ENCODE measurements at places on chromosomes 7 and 10.
A peak's percentile ranks its signal among the peaks of the same experiment; 100 is the strongest.

DNA sequence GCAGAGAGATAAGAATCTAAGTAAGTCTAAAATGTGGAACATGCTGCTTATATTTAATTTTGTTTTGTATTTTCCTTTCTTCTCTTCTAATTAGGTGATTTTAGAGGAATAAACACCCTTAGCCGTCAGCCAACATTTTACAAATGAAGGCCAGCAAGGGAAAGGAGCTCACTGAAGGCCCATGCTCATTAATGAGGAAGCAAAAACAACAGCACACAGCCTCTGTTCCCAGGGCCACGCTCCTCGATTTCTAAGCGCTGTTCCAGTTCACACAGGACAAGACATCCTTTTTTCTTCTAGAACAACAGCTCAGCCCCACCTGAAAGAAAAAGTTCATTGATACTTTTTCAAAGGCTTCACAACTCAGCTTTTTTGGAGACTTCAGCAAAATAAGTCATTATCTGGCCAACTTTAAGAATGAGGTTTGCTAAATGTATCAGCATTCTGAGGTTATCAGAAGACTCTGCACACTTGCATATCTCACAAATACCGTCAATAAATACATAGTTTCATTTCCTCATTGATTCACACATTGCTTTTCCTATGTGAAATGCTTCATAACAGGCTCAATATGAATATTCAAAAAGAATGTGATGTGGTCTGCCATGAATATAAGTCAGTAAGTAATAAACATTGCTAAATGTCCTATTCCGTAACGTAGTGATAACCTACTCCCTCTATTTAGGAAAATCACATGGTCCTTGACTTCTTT, 34.8 kb upstream of the SFMBT2 start:
- no peak for DNase-seq

- no peak for DNase-seq
Observed at GRCh38 chr7:120431016-120431415, 158.0 kb downstream of the KCND2 start.

GRCh38 chr10:75018251-75018650, 93.2 kb upstream of the SAMD8 start:
- no peak for DNase-seq

DNA sequence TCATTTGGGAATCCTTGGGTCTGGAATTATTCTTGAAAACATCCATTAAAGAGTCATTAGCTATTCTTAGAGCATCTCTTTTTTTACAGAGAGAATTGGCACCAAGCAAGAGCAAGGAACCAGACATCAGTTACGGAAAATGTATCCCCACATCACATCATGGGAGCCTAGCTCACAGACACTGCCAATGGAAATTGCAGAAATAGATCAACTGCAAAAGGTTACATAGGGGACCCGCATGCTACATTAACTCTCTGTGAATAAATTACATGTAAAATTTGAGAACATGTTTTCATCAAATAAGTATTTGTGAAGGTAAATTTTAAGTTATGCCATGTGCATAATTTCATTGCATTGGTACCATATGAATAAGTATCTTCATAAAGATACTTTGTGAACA, 224.8 kb downstream of the ZNF248 start:
- no peak for DNase-seq

DNA sequence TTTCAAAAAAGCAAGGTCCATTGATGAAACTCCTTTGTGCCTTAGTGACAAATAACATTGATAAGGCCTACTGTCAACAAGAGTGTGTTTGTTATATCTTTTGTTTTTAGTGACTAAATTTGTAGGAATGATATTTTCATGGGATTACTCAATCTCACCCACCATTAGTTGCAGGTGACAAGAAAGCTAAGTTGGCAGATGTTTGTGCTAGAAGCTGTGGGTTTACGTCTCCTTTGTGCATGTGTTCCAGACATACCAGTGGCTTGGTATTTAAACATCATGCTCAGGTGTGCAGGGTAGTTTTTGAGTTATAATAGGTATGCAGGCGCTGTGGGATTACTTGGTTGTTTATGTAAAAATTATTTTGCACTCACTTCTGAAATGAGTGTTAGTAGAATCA, 178.6 kb downstream of the ANKRD30A start:
- DNase-seq, result no peak

DNA sequence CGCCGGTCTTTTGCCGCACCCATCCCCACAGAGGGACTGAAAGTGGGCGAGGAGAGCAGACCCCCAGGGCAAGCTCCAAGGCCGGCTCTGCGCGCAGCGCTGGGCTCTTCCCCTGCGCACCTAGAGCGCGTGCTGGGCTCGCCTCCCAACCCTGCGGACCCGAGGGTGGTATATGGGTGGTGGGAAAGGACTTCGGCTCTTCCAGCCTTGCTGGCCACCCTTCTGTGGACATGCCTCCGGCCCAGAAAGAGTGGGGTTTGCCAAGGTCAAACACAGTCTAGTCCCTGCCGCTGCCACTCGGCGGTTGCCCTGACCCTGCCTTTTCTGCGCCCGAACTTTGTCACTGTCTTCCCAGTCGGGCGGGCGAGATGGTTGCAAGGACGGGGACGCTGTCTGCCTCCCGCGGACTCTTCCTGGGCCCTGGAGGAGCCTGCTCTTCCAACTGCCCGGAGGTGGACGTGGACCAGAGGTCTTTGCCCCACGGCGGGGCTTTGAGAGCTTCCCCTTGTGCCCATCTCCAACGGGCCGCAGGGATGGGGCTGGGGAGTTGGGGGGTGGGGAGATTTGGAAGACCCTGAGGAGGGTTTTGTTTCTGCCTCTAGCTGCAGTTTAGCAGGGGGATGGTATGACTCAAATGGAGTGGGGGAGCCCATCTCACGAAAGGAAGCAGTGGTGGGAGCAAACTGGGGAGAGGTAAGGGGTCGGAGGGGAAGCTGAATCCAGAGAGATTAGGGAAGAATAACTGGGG, 1.5 kb downstream of the ADCY1 start:
- DNase-seq, result no peak

DNA sequence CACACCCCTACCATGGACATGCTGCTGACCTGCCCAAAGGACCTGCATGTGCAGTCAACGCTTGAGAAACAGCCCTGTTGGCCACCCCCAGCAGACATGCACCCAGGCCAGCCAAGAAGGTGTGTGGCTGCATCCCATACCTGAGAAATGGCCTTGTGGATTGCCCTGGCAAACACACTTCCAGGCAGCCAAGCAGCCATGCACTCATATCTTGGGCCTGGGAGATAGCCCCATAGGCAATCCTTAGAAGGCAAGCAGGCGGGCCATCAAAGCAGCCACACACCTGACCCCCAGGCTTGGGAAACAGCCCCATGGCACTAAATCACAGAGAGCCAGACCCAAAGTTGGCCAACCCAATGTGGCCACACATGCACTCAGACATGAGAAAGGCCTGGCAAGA, 4.9 kb upstream of the AKR1B1 start:
- no peak for DNase-seq

GRCh38 chr10:52609071-52609470, 163.5 kb downstream of the MBL2 start:
- DNase-seq, result no peak

DNA sequence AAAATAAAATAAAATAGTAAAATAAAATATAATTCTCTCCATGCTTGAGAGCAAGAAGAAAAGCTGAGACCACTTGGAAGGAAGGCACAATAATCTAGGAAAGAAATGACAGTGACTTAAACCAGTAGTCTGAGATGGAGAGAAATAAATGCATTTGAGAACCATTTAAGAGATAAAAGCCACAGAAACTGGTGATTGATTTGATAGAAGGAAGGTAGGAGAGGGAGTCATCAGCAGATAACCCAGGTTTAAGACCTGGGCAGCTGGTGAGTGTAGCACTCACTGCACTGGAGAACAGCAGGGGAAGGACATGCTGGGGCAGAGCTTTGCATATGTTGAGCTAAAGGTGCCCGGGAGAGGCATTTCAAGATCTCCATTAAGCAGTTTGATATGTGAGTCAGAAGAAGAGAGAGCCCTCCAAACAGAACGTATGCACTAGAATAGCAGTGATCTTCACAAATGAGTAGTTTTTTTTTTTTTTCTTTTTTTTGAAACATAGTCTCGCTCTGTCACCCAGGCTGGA, 268.0 kb downstream of the DYNC1I1 start:
- DNase-seq, result no peak

DNA sequence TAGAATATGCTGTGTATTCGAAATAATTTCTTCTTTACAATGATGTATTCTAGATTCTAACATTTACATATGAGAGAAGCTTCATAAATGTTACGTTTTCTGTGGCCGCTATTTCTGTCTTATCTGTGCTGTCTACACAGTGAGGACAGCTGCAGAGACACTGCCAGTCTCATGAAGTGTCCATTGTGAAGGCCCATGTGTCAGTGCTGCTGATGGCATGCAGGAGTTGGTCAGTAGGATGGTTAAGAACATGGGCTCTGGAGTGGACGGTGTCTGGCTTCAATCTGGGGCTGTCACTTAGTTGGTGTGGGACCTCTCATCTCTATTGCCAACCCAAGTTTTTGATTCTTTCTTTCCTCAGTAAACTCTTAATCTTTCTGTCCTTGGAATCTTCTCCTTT, 137.3 kb downstream of the SDK1 start:
- no peak for DNase-seq

- no peak for DNase-seq
Observed at GRCh38 chr7:37577901-37578300, 105.7 kb upstream of the GPR141 start.

DNA sequence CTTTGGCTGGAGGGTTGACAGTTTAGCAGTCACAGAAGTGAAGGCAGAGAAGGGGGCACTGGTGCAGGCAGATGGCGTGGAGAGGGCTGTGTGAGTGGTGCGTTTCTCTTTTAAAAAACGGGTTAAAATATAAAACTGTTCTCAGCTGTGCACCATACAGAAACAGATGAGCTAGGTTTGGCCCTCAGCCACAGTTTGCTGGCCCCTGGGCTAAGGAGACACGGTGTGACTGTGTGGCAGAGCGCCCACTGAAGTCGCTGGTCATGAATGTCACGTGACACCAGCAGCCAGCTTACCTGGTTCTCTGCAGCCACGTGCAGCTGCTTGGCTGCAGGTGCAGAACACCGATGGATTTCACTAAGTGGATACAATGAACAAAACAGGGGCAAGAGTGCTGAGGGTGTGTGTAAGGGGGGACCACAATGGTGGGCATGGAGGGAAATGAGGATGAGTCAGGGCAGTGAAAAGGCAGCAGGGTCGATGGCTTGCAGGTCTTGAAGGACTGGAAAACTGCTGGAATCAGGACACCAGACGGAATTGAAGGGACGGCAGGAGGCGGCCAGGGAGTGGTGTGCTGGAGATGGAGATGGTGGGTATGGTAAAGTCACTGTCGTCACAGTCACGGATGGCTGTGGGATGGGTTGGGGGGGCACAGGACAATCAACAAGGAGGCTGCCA, 7.4 kb downstream of the ZNF746 start:
- DNase-seq, result no peak

DNA sequence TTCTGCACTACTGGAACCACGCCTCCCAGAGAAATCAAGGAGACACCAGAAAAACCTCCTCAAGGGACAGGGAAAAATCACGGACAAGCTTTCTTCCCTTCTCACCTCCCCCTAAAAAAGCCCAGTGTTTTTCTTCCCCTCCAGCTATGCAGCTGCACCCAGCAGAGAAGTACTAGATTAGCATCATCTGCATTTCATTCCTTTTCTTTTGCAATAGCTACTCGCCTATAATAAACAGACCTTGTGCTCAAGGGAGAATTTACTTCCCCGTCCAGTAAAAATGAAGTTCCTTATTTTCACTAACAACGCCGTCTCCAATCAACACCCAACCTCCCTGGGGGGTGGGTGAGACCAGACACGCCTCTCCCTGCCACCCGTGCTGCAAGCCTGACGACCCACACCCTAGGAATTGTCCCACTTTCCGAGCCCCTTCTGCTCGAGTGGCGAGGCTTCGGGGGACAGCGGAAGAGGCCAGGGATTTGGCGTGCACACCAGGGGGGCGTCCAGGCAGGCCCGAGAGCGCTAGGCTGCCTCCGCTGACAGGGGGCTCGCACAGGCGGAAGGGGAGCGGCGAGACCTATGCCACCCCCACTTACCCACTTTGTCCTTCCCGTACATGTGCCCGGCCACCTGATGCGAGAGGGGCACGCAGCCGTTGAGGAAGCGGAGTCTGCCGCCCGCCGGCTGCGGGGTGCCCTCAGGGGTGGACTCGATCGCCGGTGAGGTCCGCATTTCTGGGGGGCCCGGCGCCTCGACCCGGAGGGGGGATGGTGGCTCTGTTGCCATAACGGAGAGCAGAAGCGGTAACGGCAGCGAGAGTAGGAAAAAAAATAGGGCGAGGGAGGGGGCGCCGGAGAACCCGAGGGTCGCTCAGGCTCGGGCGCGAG, 625 bp downstream of the IPMK start:
- DNase-seq, result peak; percentile 14

DNA sequence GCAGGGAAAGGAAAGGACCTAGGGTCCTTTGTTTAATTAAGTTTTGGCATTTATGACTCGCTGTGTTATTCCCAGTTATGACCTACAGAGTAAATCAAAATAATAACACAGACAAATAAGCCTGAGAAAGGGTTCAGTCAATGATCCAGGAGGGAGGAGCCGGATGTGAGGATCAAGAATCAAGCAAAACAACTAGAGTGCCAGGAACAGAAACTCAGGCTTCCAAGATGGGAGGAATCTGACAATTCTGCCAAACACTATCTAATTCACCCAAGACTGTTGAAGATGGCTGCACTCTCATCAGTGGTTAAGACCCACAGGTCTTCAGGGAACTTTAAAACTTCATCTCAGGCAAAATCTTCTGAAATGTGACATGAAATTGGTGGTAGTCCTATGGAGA, 50.3 kb upstream of the PIP4K2A start:
- DNase-seq, result no peak

DNA sequence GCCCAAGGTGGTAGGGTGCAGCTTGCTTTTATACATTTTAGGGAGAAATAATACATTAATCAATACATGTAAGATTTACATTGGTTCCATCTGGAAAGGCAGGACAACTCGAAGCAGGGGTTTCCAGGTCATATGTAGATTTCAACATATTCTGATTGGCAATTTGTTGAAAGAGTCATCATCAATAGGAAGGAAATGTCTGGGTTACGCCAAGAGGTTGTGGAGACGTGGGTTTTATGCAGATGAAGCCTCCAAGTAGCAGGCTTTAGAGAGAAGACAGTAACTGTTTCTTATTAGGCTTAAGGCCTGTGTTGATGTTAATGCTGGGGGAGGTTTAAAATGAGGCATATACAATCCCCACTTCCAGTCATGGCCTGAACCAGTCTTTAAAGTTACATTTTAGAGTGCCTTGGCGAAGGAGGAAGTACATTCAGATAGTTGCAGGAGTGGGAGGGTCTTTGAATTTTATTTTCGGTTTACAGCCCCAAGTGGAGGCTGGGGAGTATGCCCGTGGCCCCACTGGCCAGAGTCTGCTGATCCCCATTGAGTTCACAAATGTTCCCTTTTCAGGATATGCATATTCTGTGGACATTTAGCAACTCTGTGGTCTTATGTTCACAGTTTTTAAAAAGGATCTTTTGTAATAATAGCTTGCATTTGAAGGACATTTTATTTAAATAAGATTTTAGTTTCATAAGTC, 166.0 kb upstream of the GDF10 start:
- DNase-seq, result no peak

DNA sequence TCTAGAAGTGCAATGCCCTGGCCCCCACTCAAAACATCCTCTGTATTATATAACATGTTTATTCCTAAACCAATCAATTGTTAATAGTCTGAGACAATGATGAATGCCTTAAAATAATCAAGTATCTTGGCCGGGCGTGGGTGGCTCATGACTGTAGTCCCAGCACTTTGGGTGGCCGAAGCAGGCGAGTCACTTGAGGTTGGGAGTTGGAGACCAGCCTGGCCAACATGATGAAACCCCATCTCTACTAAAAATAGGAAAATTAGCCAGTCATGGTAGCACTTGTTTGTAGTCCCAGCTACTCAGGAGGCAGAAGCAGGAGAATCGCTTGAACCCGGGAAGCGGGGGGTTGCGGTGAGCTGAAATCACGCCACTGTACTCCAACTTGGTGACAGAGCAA, 29.4 kb upstream of the CACNA2D1 start:
- DNase-seq, result no peak

GRCh38 chr7:78038465-78039080, 240.0 kb downstream of the PHTF2 start:
- DNase-seq, result no peak
